Mesenchymal stem cell (in vitro differentiated cells and primary cell): ENCODE measurements at places on chromosomes 7 and 10.

- no peak for DNase-seq
Measured at GRCh38 chr7:69996121-69996520, 397.8 kb downstream of the AUTS2 start.

DNA sequence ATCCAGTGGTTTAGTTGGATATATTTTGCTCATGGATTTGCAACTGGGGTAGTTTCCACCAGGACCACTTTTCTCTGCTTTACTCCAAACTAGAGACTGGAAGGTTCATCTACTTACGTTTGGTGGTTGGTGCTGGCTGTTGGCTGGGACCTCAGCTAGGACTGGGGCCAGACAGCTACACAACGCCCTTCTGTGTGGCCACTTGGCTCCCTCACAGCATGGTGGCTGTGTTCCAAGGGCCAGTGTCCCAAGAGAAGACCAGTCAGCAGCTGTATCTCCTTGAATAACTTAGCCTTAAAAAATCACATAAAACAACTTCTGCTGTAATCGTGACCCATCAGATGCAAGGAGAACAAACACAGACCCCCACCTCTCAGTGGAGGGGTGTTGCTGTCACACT is 4.2 kb upstream of the KCNH2 start:
- DNase-seq, result no peak

DNA sequence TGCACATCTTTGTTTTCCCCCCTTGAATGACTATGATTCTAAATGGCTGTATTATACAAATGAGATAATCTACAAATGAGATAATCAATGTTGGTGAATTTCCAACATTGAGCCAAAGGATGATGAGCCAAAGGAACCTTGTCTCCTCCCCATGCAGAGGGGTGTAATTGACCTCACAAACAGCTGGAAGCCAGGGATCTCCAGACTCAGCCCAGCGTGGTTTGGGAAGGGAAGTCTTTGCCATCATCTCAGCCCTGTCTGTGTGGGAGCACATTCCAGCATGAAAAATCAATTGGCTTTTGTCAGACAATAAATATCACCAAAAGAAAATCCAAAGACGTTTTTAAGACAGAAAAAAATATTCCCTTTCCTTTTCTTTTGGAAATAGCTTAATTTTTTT is 271.5 kb upstream of the AOAH start:
- no peak for DNase-seq

GRCh38 chr10:4652111-4653010 is 173.6 kb upstream of the AKR1E2 start:
- DNase-seq, result peak; percentile 17

- DNase-seq, result no peak
Measured at GRCh38 chr10:11240641-11241040, 223.0 kb downstream of the CELF2 start.

GRCh38 chr10:3757250-3757637 is 27.8 kb downstream of the KLF6 start:
- no peak for DNase-seq

- DNase-seq, result peak; percentile 84
Measured at GRCh38 chr10:79101560-79102497, 33.1 kb downstream of the ZMIZ1 start.
